ENCODE measurements at places on chromosomes 2 and 18.

DNA sequence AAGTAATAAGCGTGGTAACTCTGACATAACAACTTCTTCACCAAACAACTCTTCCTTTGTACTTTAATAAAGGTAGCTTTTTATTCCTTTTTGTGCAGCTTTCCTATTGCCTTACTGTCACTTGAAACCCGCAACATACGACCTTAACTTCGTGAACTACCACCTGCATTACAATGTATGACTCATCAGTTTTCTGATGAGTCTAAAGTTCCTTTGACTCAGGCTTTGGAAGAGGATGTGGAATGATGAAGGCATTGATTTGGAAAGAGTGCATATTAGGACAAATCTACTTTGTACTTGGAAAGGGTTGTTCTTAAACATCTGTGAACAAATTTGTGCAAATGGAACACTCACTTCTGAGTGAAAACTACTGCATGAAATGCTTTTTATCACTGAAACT is 1012.1 kb downstream of the TMEM182 start:
- no peak for DNase-seq

- DNase-seq, result no peak
These were observed 71.5 kb downstream of the GREB1L start for GRCh38 chr18:21313576-21313975.

DNA sequence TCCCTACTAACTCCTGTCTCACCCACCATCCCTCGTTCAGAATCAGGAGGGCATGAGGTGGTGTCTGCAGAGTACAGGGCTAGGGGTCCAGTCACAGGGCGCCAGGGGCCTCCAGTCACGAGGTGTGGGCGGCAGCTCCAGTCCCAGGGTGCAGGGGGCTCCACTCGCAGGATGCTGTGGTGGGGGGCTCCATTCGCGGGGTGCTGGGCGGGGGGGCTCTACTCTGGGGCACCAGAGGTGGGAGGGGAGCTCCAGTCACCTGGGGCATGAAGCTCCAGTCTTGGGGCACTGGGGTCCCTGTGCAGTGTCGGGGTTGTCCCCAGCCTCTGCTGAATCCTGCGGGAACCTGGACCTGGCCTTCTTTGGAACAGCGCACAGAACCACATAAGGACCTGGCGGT is 66.0 kb downstream of the EIPR1 start:
- no peak for DNase-seq

GRCh38 chr2:12465631-12466135 is 251.1 kb upstream of the TRIB2 start:
- peak; percentile 24 for DNase-seq

DNA sequence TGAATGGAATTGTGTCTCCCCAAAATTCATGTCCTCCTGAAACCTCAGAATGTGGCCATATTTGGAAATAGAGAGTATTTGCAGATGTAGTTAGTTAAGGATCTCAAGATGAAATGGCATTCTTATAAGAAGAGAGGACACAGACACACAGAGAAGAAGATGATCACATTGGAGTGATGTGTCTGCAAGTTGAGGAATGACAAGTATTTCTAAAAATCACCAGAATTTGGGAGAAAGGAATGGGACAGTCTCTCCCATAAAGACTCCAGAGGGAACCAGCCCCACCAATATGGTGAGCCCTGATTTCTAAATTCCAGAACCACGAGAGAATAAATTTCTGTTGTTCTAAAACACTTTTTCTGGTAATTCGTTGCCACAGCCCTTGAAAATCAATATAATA is 166.3 kb downstream of the C1D start:
- no peak for DNase-seq

DNA sequence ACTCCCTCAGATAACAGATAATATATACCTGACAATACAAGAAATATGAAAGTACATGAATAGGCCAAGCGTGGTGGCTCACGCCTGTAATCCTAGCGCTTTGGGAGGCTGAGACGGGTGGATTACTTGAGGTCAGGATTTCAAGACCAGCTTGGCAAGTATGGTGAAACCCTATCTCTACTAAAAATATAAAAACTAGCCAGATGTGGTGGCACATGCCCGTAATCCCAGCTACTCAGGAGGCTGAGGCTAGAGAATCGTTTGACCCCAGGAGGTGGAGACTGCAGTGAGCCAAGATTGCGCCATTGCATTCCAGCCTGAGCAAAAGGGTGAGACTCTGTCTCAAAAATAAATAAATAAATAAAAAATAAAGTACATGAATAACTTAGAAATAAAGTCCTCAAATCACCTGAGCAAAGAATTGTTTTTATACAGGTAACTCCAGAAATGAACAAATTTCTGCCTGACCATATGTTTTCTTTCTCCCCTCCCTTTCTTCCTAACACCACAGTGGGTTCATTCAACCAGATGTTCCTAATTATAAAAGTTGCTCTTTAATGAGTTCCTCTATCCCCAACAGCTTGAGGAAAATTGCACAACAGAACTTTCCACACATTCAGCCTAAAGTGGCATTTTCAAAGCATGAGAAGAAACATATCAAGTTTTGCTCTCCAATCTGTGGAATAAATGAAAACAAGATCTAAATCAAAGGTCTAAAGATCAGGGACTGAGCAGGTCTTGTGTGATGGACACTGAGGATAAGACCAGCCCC is 33.6 kb upstream of the AP1S3 start:
- DNase-seq, result peak; percentile 35

DNA sequence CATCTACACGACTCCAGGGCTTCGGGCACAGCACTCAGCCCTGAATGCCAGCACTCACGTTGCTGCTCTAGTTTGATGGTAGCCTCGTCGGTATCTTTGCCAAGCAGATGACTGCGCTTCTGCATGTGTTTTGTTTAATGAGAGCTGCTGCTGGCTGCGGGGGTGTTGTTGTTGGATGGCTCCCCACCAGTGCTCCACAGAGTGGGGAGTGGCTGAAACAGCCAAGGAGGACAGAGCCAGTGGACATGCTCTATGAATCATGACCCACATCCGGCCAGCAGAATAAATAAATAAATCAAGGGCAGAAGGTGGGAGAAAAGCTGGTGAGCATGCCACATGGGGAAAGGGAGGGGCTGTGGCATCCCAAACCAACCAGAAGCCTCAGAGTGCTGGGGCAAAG is 131.2 kb upstream of the SOX11 start:
- DNase-seq, result no peak

DNA sequence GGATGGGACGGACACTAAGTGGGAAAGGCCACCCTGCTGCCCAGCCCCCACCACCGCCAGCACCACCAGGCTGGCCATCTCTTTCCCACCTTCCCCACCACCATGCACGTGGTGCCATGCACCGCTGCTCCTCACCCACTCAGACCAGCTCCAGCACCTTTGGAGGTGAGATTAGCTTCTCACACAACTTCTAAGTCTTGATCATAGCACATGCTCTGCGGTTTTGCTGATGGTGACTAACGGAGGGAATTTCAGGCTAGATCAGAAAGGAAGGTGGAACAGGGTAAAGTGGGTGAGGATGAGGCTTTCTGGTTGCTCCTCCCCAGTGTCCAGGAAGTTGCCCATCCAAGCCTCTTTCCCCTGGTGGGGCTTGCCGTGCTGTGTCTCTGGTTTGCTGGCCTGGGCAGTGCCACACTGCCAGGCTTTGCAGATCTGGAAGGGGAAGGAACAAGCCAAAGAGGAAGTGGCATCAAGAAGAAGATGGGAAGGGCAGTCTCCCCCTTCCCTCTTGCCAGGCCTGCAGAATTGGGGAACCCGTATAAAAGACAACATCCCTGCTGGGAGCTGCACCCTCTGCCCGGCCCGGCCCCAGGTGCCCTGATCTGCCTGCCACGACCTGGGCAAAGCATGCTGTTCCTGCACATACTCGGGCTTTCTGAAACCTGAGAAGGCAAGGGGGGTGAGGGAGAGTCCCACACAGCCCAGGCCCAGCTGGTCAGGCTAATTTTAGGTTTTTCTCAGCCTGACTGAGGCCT is 44.3 kb upstream of the CAB39 start:
- DNase-seq, result no peak

GRCh38 chr2:85061896-85062295 is 71.3 kb upstream of the TCF7L1 start:
- DNase-seq, result no peak
